ENCODE measurements at places on chromosomes 7 and 10. TPM values are rescaled to one million over a fixed set of nuclear protein-coding genes. Genes with fewer than 3 reads are reported as not detected.

Gene TAS2R3
- total RNA-seq, result 0.89 TPM

- DNase-seq, result no peak
These were observed 382.3 kb downstream of the DNAJB6 start for GRCh38 chr7:157719008-157719682.

Gene AKR1C3
- total RNA-seq, result 173 TPM

Gene GHRHR
- total RNA-seq, result not detected

Gene TACC2
- 3.4 TPM for total RNA-seq

DNA sequence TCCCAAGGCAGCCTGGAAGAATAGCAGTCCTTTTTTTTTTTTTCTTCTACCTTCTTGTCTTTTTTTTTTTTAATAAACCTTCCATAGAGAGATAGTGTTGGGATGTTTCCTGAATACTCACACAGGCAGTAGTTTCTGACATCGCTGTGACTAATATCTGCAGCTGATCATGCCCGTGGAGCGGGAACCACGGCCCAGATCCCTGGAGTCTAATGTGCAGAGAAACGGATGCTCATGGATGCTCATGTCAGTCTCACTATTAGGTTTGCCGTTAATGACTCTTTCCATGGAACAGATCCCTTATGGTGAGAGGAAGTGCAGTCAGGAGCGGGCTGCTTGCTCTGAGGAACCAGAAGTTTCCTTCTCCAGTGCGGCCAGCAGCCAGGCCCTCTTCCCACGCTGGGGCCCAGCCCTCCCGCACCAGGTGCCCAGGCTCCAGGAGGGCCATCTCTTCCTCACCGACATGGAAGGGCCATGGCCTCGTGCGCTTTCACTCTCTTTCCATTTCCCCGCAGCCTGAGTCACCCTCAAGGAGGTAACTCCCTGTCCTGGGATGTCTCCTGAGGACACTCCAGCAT, 132.5 kb downstream of the WDR37 start:
- peak; percentile 21 for DNase-seq

Gene BMS1
- total RNA-seq, result 17.1 TPM

DNA sequence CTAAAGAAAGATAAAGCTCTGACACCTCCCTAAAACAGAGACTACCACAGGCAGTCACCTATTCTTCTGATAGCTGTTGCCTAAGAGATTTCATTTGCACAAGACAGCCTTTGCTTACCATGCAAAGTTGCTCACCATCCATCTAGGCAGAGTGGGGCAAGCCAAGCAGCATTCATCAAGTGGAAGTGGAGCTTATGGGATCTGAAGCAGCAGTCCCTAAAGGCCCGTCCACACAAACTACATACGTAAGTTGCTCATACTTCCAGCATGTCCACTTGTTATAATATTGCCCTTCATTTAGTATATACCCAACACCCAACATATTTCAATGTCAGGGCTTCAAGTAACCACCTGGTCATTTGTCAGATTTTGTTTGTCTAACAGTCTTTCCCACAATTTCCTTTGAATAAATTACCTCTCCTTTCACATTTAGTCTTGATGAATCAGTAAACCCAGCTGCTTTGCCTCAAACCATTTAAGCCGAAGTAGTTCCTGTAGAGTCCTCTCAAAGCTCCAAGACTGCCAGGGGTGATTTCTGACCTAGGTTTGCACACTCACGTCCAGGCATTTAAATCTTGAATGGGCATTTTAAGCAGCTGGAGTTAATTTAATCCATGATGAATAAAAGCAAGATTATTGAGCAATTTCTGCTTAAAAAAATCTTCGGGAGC, 67.9 kb downstream of the ATAD1 start:
- no peak for DNase-seq

DNA sequence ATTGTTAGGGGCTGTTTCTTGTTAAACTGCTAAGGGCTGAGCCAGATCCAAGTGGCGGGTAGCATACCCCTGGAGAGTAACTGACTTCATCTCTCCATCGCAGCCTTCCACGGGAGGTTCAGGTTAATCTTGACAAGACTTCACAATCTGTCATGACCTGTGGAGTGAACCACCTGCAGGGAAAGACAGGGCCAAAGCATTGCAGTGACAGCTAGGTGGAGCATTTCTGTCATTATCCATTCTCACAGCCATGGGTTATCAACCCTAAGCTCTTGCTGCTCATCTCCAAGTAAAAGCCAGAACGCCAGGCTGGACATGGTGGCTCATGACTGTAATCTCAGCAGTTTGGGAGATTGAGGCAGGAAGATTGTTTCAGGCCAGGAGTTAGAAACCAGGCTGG, 17.2 kb downstream of the ABCC2 start:
- DNase-seq, result no peak

Gene INA
- total RNA-seq, result 0.13 TPM

DNA sequence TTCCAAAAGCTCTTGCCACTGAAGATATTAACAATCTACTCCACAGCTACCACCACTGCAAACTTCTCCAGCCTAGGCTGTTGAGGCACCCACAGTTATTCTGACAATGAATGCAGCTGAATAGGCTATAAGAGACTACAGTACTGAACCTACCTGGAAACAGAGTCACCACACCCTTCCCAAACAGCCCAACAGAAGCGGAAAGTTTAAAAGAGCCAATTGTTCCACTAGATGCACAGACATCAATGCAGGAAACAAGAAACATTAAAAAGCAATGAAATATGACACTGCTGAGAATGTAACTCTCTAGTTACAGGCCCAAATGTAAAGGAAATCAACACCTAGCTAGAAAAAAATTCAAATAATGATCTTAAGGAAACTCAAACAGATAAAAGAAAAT, 64.5 kb upstream of the PLA2G12B start:
- no peak for DNase-seq

Gene TUBB8
- not detected for total RNA-seq

- no peak for DNase-seq
These were observed 25.2 kb downstream of the IRF5 start for GRCh38 chr7:128962899-128963298.

- DNase-seq, result no peak
These were observed 184.6 kb upstream of the SP4 start for GRCh38 chr7:21243265-21243664.
